ENCODE measurements at places on chromosomes 2 and 18.

GRCh38 chr2:102797486-102797885 lies 35.7 kb downstream of the TMEM182 start:
- no peak for DNase-seq

DNA sequence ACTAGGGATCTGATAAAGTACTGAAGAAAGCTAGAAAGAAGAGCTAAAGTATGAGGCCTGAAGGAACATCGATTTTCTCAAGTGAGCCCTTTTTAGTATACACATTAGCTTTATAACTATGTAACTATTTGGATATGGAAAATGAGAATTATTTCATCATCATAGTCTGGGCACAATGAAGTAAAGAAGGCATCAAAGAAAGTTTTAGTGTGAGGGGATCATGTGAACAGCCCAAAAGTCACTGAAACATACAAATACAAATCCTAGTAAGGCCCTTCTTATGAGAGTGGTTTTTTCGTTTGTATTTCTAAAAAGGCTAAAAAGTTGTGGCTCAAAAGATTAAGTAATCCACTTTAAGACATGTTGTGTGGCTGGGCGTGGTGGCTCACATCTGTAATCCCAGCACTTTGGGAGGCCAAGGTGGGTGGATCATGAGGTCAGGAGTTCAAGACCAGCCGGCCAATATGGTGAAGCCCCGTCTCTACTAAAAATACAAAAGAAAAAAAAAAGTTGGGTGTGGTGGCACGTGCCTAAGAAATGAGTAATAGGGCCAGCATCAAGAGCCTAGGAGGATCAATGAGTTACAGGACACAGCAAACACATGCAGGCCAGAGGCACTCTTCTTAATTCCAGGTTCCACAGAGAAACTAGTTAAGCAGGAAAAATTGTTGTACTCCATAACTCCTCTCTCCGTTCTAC lies 61.9 kb downstream of the PUM2 start:
- DNase-seq: no peak

DNA sequence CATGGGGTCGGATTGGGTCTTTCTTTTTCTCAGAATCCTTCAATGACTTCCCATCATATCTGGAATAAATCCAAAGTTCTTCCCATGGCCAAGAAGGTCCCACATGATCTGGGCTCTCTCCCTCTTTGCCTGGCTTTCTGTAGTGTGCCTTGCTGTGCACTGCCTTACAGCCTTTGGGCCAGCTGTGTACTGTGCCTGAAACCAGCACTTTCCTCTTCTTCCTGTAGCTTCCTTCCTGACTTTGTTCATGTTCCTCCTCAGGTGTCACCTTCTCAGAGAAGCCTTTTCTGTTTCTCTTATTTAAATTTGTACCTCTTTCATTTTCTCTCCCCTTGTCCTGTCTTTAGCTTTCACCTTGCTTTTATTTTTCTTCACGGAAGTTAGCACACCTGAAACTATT lies 4.3 kb upstream of the CDCA7 start:
- no peak for DNase-seq

GRCh38 chr18:68699043-68699442 lies 15.9 kb downstream of the TMX3 start:
- DNase-seq: no peak

GRCh38 chr2:136135921-136136906 lies 18.3 kb upstream of the CXCR4 start:
- DNase-seq: peak; percentile 58

- no peak for DNase-seq
Measured at GRCh38 chr2:7456762-7457161, 539.5 kb downstream of the RNF144A start.

DNA sequence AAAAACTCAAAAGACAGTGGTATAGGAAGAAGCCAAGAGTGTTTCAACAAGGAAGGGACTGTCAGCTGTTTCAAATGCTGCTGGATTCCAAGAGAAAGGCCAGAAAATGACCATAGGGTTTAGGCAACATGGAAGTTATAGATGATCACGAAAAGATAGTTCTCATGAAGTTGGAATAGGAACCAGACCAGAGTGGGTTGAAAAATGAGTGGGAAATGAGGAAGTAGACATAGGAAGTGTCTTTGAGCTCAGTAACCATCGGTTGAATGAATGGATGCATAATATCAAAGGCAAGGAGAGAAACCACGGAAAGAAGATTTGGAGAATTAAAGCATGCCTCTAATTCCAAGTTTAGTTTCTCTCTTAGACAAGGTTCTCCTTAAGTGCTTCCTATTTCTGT lies 1.3 kb downstream of the NCAPH start:
- DNase-seq: no peak

DNA sequence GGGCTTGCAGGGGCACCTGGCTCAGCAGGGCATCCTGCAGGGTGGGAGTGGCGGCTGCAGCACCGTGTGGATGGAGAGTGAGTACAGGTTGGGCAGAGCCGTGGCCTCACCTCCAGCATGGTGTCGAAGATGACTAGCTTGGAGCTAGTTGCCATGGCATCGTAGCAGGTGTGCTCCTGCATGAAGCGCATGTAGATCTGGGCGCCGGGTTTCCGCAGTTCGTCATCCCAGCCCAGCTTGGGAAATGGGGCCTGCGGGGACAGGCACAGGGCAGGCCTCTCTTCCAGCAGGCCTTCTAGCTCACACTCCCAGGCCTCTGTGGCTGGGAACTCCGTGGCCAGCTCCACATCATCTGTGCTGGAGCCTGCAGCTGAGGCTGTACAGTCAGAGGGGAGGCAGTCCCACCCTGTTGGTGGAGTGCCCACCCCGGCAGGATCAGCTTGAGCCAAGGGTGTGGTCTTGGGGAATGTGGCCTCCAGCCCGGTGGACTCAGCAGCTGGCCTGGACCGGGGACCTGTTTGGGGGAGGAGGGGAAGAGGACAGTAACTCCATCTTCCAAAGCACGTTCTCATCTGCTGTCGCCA lies 1.6 kb downstream of the PRKAG3 start:
- no peak for DNase-seq

- DNase-seq: no peak
Measured at GRCh38 chr2:207505171-207505570, 24.6 kb upstream of the CREB1 start.

- no peak for DNase-seq
Measured at GRCh38 chr2:30410217-30410616, 36.8 kb upstream of the LCLAT1 start.

- DNase-seq: no peak
Measured at GRCh38 chr2:62934517-62934916, 116.1 kb upstream of the OTX1 start.

DNA sequence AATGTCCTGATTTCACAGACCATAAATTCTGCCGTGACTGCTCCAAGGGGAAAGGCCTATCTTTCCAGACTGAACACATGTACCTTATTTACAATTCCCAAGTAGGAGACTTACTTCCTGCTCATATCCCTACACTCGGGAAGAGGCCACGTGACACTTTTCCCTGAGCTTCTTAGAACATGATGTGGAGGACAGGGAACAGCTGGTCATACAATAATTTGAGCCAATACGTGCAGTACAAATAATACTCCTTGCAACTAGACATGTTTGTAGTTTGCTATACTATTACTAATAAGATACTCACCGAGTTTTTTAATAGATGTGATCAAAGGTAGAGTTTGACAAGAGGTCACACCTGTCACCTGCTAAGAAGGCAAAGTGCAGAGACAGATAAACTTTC lies 256.4 kb downstream of the SP3 start:
- DNase-seq: no peak

GRCh38 chr2:210356944-210357343 lies 42.0 kb upstream of the MYL1 start:
- no peak for DNase-seq

DNA sequence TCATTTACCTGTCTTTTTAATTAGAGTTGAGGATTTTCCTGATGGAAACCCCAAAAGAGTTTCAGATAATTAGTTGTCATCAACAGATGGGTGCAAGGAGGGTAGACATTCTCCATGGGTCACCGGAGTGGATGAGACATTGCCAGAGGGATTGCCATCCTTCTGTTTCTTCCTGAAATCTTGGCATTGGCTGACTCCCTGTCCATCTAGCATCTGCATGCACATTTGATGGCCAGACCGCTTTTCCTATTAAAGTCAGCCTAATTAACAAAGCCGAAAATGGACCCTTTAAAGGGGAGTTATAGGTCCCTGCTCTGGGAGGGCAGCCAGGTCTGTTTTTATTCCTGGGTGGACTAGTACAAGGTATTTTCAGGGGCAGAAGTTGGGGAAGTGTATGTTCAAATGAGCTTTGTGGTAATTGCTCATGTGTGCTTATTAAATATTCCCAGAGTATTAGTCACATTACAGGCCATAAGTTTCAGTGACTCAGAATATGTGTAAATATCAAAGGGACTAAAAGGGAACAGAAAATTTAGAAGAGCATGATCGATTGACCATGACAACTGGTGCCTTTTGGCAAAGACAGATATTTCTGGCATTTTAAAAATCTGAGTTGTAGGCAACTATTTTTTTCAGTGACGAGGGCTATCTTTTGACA lies 209.8 kb downstream of the PHLPP1 start:
- DNase-seq: no peak

GRCh38 chr18:32770054-32770665 lies 2.7 kb downstream of the KLHL14 start:
- no peak for DNase-seq

DNA sequence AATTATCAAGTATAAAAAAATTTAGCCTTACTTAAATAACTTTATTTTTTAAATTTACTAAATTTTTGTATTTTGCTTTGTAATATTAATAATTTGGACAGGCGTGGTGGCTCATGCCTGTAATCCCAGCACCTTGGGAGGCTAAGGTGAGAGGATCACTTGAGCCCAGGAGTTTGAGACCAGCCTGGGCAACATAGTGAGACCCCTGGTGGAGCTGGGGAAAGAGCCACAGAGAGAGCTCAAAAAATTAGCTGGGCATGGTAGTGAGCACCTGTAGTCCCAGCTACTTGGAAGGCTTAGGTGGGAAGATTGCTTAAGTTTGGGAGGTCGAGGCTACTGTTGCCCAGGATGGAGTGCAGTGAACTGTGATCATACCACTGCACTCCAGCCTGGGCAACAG lies 143.5 kb downstream of the B3GNT2 start:
- no peak for DNase-seq

DNA sequence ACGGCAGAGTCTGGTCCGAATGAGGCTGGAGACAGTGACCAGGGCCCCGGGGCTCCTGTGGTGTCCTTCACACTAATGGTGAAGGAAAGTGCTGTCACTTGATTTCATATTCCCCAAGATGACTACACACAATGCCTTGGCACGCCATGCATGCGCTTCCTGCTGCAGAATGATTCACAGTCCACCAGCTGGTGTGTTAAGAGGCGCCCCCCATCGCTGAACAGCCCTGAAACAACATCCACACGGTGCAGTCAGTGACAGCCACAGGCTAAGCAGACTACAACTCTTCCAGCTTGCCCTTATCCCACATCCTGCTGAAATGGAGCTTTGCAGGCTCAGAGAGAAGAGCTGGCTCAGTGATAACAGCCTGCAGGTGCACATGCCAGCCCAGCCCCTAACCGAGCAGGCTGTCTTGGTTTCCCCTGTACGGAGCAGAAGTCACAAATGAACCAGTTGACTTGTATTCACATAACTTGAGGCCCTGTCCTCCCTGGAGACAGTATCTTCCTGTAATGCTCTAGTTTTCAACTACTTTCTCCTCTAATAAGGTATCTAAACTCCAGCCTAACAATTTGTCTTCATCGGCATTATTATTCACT lies 24.3 kb upstream of the CDH20 start:
- DNase-seq: no peak

- no peak for DNase-seq
Measured at GRCh38 chr2:204505488-204505887, 39.8 kb upstream of the PARD3B start.

DNA sequence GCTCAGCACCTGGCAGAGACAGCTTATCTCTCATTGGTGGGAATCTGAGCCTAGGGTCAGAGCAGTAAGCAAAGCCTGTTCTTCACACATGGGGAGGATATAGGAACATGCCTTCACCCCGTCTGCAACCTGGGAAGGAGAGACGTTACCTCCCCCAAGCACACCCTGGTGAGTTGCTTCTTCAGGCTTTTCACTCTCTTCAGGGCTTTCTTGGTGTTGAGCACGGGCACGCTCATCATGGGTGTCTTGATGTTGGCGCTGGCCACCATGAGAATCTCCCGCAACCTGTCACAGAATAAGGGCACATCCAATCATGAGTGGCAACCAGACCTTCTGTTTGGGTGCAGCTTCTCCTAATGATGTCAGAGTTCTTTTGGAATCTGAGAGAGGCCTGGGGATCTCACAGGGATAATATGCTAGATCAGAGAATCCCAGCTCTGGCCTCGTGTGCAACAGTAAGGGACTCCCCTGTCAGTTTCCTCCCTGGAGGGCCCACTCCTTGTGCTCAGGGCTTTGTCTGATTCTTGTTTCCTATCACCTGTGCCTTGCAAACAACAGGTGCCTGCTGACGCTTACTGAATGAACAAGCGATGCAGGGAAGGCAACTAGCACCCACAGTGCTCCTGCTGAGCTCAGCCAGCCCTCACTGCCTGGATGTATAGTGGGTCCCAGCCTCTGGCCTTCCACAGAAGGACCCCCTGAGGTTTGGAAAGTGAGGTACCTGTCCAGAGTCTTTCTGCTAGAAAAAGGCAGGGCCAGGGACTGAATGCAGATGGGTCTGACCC lies 66.3 kb downstream of the POLR1A start:
- no peak for DNase-seq

DNA sequence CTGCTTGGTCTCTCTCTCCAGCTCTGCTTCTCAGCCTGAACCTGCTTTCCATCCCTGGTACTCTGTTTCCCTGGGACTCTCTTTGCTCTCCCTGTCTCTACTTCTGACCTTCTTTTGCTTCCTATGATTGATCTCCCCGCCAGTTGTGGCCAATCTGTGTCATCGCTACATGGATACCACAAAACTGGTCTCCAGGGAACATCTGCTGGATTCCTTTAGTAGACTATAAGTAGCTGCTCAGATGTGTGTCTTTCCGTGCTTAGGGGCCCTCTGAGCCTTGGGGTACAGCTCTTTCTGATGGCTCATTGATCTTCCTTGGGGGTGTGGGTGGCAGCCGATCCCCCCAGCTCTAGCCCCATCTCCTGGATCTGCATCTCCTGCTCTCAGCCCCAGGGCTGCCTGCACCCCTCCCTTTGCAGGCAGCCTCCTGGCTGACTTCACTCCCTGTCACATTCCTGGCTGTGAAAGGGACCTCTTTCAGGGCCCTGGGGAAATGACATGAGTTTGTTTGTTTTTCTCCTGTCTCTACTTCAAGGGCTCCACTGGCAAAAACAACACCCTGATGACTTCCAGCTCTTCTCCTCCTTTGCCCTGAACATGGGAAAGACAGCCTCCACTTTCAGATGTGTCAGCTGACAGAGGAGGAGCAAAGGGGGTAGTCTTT lies 333.7 kb downstream of the CYP26B1 start:
- DNase-seq: no peak

GRCh38 chr2:42028571-42029148 lies 19.2 kb upstream of the PKDCC start:
- no peak for DNase-seq

DNA sequence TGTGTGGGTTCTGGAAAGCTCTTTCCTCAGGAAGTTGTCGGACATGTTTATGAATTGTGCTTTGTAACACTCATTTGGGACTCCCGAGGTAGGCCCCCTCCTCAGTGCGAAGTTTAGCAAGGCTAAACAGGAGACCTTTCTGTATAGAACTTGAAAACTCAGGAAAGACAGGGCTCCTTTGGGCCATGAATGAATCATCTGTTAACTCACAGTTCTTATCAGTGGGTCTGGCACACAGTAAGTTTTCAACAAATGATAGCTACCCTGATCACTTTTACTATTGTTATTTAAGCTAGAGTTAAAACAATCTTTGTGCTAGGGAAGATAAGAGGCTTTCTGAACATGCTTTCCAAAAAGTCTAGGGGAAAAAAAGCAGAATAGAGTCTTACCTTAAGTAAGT lies 430.5 kb upstream of the ETAA1 start:
- no peak for DNase-seq
